ENCODE measurements at places on chromosomes 12 and 14.

GRCh38 chr12:53928054-53928835 is 10.4 kb upstream of the HOXC13 start:
- no peak for DNase-seq

GRCh38 chr12:44389896-44390295 is 486.2 kb downstream of the NELL2 start:
- DNase-seq, result no peak

- DNase-seq, result no peak
Measured at GRCh38 chr12:21882635-21883034, 58.6 kb downstream of the ABCC9 start.

DNA sequence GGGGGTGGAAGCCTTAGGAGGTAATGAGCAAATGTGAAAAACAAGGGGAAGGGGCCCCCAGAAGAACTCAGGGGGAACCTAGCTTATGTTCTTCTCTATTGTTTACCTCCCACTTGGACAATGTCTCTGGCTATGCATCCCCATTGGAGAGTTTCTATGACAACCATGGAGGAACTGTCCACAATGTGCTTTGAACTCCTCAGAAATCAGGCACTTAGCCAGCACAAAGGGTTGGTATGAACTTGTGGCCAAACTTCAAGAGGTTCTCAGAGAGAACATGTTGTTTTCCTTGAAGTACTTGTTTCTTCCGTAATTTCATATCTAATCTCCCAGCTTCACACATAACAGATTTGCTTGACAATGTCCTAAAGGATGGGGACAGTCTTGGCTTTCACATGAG is 202.8 kb upstream of the PELI2 start:
- DNase-seq, result no peak
